Adipose tissue (tissue), 3 donors: ENCODE measurements at places on chromosomes 3 and 15. TPM values are rescaled to one million over a fixed set of nuclear protein-coding genes. Genes with fewer than 3 reads are reported as not detected.

AHSG gene
- polyA plus RNA-seq, result 0.06 TPM

NEDD4 gene
- polyA plus RNA-seq, result 1.4 TPM

EID1 gene
- 265 TPM for polyA plus RNA-seq

CDHR4 gene
- polyA plus RNA-seq, result not detected

ALDH1A2 gene
- 15.6 TPM for polyA plus RNA-seq

LSAMP gene
- polyA plus RNA-seq, result 2.1 TPM

FBXO45 gene
- polyA plus RNA-seq, result 2.4 TPM

TMC3 gene
- not detected for polyA plus RNA-seq
